Peyer's patch (tissue), 4 donors: ENCODE measurements at places on chromosomes 7 and 10.

DNA sequence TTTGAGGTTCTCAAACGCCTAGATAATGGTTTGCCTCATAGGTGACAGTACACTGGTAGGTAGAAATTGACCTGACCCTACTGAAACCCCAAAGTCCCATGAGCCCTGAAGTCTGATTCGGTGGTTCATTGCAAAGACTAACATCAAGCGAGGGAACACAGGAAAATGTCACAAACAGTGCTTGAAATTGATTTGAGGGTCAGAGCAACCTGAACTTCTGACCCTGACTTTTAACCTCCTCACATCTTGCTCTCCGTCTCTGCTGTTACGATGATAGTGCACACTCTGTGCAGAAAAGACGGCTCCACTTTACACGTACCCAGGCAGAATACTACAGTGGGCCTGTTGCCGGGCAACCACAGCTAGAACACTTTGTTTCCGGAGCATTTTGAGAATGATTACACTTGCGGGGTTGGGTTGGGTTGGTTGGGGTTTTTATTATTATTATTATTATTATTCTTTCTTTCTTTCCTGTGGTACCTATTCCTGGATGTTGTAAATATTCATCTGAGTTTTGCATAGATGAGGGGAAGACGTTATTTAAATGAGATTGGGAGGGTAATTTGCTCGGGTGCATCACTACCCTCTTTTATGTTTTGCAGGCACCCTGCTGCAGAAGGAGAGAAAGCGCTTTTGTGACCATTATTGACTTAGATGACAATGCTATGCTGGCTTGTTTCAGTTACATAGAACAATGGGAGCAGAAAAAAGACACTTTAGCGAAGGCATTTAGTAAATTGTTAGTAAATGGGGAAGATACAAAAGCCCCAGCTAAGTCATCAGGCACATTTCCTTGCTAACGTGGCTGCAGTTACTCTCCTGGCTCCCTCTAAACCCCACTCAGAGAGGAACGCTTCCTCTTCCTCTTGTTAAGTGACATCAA lies 438.1 kb upstream of the NRP1 start:
- DNase-seq: no peak

DNA sequence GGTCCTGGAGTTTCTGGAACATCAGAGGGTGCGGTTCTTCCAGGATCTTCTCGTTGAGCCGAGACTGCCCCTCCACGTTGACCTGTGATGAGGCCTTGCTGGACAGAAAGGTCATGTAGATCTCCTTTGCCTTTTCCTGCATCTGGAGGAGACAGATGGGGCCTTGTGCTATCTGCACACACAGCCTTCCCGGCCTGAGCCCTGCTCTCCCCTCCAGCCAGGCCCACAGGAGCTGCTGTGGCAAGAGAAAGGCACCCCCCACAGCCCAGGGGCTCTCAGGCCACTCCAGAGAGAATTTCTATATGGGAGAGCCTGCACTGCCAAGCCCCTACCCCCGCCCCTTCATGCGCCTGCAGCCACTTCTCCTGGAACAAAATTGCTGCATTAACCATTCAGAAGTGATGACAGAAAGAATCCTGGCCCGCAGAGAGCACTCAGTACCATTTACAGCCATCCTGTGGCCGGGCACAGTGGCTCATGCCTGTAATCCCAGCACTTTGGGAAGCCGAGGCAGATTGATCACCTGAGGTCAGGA lies 26.9 kb downstream of the RGS10 start:
- no peak for DNase-seq

DNA sequence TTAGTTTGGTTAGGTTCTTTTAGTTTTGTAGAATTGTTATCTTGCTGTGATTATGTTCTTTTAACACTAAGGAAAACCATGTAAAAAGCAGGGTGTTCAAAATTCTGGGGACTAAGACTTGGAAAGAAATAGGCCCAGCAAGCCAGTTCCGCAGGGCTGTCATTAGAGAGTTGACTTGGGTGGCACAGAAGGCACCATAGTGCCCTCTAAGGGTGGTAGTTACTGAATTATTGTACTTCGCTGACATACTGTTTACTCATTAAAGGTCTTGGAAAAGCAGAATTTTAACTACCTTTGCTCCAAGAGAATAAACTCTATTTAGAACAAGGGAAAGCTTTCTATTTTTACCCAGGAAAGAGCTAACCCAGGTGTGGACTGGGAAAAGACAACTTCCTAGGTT lies 86.5 kb downstream of the OTUD1 start:
- DNase-seq: no peak

- no peak for DNase-seq
These were observed 142.1 kb downstream of the JCAD start for GRCh38 chr10:29917311-29917710.

DNA sequence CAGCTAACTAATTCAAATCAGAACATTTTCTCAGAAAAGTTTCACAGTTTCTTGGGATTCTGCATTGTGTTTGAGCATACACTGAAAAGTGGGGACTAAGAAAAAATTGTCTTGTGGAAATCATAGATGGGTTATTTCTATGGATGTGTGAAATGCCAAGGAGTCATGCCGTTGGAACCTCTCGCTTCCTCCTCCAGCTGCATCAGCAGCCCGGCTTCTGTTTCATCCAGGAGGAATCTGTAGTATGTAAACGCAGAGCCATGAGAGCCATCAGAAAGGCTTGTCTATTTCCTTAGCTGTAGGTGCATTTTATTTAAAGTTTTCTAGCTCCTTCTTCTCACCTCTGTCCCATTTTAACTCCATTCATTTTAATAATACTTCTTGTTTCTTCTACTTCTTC lies 1144.1 kb downstream of the GATA3 start:
- no peak for DNase-seq

GRCh38 chr7:33998476-33998875 lies 93.1 kb downstream of the BMPER start:
- DNase-seq: no peak

DNA sequence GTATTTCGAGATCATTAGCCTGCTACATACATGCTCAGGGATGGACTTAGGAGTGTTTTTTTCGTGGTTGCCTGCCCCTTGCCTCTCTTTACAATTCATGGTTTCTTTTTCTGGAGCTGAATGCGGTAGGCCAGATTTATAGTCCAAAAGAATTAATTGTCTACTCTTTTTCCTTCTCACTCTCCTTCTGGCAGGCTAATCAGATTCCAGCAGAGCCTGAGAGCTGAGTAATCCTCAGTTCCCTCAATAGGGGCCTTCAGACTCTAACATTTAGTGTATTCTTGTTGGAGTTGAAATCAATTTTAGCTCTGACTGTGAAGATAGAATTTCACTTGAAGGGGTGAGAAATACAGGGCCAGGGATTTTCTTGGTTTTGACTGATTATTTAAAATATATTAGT lies 16.4 kb downstream of the SORCS3 start:
- DNase-seq: no peak

GRCh38 chr10:128325788-128326187 lies 199.6 kb upstream of the MKI67 start:
- no peak for DNase-seq

DNA sequence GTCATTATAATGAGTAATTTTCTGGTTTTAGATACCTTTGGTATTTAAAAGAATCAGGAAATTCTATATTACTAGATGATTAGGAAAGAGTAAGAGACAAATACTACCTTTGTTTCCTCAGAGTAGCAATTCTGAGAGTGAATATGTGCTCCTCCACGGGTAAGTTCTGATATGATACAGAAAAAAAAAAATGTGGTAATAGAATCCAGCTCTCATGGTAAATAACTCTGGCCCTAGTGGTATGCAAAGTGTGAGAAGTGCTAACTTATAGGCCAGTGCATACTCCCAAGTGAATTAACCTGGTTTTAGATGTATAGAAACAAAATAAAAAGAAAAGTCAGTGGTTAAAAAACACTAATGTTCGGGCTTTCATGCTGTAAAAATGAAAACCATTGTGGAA lies 512.6 kb upstream of the SEMA3D start:
- DNase-seq: no peak

DNA sequence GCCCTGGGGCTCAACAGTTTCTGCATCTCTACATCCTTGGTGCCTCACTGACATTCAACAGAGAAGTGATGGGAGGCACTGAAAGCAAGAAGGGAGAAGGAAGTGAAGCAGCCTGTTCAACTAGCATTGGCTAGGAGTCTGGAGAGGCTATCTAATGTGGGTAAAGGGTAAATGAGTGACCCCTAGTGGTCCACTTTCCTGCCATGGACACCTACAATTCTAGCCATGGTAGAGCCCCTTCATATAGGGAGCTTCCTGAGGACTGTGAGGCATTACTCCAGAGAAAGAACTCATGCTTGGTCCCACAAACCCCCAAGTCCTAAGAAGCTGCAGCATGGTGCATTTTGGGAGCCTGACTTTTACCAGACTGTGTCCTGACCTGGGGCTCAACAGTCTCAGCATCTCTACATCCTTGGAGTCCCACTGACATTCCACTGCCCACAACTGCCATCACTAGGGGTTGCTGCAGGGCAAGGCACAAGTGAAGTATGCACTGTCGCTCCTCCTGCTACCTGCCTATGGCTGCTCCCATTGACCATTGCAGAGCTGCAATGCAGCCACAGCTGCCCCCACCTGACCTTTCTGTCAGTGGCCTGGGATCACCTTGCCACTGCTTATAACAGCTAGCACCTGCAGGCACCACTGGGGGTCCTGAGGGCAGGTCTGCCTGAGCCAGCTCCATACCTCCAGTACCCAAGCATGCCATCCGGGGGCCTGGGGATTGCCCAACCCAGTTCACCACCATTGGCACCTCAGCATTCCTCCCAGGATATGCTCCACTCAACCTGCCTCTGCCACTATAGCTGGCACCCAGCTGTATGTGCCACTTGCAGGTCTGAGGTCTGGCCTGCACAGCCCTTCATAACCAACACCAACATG lies 44.1 kb upstream of the CDK6 start:
- DNase-seq: no peak

GRCh38 chr7:29806208-29806994 lies at the start of gene WIPF3:
WIPF3 (plus strand) TSS chr7:29806508; CDS start chr7:29834725, 28,217 bp downstream.
- peak; percentile 54 for DNase-seq

DNA sequence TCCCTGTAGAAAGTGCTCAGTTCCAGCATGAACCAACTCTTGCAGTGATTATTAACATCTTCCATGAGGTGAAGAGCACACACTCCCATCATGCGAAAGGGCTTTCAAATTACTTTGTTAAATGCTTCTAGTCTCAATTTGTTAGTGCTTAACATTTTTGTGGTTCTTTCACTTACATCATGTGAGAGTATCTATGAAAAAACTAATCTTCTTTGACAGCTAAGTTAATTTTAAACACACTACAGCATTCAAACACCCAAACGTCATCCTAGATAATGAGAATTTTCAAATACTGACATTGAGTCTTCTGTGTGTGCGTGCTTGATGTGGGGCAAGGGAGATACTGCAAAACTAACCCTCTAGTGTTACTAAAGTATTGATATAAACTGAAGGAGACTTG lies 84.8 kb downstream of the ETV1 start:
- no peak for DNase-seq
